ENCODE measurements at places on chromosomes 7 and 10.

- no peak for DNase-seq
These were observed 128.5 kb upstream of the COL1A2 start for GRCh38 chr7:94266238-94266644.

DNA sequence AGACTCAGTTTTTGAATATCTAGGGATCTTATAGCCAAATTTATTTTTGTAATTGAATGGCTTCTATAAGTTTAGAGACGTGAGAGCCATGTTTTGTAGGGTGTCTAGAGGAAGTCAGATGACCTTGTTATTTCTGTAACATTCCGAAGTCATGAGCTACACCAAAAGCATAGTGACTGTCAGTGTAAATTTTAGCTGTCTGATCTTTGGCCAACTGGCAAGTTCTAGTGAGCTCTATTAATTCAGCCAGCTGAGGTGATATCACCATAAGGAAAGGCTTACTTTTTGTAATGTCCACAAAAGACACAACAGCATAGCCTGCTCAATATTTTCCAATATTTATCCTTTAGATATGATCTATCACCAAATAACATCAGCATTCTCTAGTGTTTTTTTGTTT is 9.9 kb upstream of the NT5C3A start:
- DNase-seq = no peak

GRCh38 chr7:81469153-81469868 is 300.5 kb downstream of the HGF start:
- no peak for DNase-seq

GRCh38 chr10:47039562-47039913 is 128.3 kb downstream of the PTPN20 start:
- no peak for DNase-seq

DNA sequence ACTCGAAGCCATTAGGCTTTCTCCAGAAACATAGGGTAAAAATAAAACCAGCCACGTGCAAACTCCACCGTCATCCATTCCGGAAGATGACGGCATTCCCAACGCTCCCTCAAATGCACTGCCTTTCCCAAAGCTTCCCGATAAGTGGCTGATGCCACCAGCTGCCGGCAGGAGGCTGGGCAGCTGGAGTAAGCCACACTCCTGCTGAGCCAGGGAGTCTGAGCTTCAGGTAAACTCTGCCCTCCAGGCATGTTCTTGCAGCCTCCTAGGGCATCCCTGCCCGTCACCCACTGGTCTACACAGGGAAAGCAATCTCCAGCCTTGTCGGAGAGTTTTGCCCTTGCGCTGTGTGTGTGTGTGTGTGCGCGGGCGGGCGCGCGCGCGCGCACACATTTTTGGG is 40.5 kb upstream of the TMEM273 start:
- no peak for DNase-seq

- no peak for DNase-seq
These were observed 198.7 kb downstream of the SKIDA1 start for GRCh38 chr10:21326594-21327288.

GRCh38 chr10:115441907-115442545 is 348.9 kb downstream of the ATRNL1 start:
- DNase-seq = no peak

DNA sequence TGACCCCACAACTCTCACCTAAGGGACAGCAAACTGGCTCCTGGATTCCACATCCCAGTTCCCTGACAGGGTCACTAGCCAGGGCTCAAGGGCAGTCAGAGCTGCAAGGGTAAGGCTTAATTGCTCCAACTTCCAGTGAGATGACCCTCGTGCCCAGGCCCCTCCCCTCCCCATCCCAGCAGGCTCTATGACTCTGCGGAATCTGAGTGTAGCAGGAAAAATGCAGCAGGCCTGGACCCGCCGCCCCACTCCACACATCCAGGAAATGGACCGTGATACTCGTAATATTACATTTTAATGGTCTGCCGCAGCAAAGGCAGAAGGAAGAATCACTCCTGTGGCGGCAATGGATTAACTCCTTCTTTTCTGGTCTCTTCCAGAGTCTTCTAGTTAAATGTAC is 91.7 kb upstream of the CHST15 start:
- DNase-seq = no peak
